ENCODE measurements at places on chromosomes 5 and 9.

DNA sequence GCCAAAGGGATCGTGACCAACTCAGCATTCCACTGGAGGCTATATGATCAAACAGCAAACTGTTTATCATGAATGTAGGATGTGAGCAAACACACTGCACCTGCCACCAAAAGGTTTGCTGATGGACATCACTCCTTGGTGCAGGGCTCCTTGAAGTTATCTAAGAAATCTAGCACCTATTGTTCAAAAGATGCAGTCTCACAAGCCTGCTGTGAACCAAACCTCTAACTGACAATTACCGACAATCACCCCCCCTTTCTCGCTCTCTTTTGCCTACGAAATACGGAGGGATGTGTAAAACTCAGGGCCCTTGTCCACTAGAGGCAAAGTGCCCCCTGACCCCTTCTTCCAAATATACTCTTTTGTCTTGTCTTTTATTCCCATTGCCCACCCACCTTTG is 2.5 kb upstream of the CLTA start:
- no peak for DNase-seq

GRCh38 chr5:110663525-110663924 is 62.9 kb downstream of the TMEM232 start:
- DNase-seq = no peak

DNA sequence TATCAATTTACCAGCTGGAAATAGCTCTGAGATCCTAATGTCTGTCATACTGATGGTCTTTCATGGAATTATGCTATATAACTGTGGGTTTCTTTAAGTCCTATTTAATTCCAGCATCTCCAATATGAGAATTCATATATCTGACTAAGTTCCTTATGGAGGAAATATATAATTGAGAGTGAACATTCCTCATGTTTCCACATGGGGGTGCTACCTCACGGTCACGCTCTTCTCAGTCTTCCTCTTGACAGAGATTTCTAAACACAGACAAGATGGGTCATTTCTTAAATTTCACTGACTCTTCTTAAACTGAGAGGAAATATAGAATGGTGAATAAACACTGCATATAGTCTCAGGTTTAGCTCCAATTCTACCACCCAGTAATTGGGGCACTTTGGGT is 212.1 kb downstream of the SLF1 start:
- no peak for DNase-seq

DNA sequence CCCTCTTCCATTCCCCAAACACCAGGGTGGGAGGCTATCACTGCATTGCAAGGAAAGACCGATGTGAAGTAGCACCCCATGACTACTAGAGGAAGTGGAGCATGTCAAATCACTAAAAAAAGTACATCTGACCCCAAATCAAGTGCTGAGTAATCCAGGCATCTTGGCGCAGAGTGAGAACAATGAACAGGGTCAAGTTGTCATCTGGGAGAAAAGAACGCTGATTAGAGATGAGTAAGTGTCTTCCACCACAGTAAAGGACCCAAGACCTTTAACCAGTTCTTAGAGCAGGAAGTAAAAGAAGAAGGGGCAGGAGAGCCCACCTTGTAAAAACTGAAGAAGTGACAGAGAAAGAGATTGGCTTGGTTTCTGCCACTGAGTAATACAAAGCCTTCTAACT is 75.0 kb upstream of the RAD23B start:
- no peak for DNase-seq

GRCh38 chr9:114366334-114367128 is 21.3 kb downstream of the AKNA start:
- DNase-seq = no peak

GRCh38 chr9:14321517-14322130 is 7.7 kb upstream of the NFIB start:
- DNase-seq = no peak

- no peak for DNase-seq
Observed at GRCh38 chr9:90967145-90967538, 165.5 kb downstream of the SYK start.

DNA sequence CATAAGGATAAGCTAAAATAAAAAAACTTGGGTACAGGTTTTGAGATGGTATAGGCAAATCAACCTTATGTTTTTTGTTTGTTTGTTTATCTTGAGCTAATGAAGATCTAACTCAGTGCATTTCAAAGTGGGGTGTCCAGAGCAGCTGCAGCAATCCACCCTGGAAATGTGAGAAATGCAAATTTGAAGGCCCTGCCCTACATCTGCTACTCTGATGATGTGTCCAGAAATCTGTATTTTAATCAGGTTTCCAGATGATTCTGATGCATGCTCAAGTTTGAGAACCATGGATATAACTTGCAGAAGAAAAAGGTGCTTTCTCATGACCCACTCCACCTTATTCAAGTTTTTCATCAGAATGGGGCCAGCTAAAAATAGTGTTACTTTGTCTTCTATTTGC is 467.0 kb downstream of the NTRK2 start:
- DNase-seq = no peak

DNA sequence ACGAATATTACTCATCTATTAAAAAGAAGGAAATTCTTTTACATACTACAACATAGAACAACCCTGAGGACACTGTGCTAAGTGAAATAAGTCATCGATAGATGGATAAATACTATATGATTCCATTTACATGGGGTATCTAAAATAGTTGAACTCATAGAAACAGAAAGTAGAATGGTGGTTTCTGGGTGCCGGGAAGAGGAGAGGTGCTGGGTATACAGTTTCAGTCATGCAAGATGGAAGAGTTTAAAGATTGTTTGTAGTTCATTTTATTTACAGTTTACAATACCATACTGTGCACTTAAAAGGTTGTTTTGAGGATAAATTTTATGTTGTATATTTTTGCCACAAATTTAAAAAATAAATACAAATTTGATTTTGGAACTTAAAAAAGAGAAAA is 267.5 kb upstream of the ITGA1 start:
- DNase-seq = no peak

DNA sequence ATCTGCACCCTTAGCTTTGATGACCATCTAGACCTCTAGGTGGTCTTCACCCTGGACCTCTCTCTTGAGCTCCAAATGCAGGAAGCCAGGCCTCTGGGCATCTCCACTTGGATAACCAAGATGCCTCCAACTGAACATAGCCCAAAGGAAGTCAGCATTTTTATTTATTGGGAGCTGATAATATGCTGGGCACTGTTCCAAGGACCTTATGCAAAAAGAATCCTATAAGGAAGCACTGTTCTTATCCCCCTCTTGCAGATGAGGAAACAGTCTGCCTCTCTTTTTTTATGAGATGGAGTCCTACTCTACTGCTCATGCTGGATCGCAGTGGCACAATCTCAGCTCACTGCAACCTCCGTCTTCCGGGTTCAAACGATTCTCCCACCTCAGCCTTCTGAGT is 219.9 kb downstream of the CDK5RAP2 start:
- no peak for DNase-seq

- no peak for DNase-seq
Observed at GRCh38 chr9:131474711-131475110, 28.0 kb upstream of the POMT1 start.

DNA sequence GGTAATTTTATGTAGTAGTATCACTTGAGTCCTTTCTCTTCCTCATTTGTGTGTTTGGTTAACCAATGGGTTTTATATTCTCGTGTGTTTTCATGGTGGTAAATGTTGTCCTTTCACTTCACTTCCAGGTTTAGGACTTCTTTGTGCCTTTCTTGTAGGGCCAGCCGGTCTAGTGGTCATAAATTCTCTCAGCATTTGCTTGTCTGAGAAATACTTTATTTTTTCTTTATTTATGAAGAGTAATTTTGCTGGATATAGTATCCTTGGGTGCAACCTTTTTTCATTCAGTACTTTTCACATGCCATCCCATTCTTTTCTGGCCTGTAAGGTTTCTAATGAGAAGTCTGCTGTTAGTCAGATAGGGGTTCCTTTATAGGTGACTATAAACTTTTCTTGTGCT is 107.1 kb downstream of the GNA14 start:
- no peak for DNase-seq

GRCh38 chr9:71355884-71356283 is 234.5 kb upstream of the TRPM3 start:
- DNase-seq = no peak

DNA sequence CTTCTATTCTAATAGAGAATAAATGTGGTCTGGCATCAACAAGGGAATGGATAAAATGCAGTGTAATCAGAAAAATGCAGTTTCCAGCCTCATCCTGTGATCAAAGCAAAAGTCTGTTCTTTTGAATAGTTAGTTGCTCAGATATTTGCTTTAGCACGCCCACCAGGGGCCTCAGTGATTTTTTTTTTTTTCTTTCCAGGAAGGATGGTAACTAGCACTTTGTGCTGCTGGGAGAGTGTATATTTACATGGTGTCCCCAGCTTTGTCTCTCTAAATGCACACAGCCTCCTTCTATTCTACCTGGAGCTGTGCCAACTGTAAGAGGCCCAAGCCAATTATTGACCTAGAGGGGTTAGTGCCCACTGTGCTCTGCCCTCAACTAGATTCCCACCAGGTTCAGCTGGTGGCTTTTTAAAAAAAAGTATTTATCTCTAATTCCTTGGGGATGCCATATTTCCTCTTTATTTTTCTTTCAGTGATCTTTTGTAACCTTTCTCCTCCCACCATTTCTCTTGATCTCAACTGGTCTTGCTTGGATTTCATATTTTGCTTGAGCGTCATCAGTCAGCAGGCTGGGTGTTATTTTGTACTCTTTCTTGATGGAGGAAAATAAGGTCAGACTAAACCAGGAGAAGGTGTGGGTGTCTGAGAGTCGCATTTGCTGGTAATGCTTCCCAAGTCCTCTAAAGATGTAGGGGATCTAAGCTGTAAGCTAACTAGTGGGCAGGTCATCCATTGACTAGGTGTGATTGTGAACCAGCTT is 193.0 kb upstream of the C9orf72 start:
- DNase-seq = no peak

GRCh38 chr5:177071666-177072385 is 14.9 kb upstream of the FGFR4 start:
- peak; percentile 13 for DNase-seq

- DNase-seq = no peak
Observed at GRCh38 chr5:177366528-177367322, 9.0 kb downstream of the RGS14 start.

DNA sequence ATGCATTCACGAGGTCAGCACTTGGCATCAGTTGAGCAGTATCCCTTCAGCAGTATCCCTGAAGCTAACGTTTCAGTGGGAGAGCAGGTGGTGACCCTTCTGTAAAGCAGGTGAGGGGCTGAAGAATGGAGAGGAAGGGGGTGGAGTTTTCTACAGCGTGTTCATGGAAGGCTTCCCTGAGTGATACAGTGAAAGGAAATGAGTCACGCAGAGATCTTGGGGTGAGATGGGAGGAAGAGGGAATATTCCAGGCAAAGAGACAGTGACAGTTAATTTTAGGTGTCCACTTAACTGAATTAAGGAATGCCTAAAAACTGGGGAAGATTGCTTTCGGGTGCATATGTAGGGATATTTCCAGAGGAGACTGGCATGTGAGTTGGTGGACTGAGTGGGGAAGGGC is 25.7 kb downstream of the TAS2R1 start:
- no peak for DNase-seq

DNA sequence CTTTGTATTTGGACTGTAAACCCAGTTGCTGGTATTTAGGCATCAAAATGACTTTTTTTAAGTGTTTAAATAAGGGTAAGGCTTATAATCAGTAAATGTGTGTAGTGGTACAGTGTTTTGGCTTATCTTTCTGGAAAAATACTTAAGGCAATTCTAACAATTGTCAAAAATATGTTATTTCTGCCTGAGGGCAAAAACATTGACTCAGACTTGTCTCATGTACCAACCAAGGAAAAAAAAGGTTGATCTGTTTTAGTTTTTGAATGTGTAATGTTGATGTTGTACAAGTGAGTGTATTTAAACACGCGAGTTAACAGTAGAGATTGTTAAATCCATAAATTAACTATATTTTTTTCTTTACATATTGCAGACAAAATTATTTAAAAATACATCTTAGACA is 277.8 kb upstream of the TYRP1 start:
- DNase-seq = no peak

GRCh38 chr5:176891331-176891958 is 7.7 kb downstream of the HK3 start:
- DNase-seq = no peak

DNA sequence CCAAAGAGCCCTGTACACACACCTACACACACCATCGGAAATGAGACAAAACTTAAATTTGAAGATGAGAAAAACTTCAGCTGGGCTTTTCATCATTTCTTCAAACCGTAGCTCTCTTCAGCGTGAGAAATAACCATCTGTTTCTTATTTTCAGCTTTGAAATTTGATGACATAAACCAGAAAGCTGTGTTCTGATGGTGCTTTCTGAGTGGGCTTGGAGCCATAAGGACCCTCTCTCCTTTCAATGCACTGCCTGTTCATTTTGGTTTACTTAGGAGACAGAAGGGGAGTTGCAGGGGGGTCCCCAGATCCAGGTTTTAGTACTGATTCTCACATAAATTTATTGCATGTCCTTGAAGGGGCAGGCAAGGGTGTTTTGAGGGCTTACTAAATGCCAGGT is 9.5 kb downstream of the FBXO10 start:
- no peak for DNase-seq

- DNase-seq = no peak
Observed at GRCh38 chr9:33024126-33024965, 727 bp upstream of the DNAJA1 start.

DNA sequence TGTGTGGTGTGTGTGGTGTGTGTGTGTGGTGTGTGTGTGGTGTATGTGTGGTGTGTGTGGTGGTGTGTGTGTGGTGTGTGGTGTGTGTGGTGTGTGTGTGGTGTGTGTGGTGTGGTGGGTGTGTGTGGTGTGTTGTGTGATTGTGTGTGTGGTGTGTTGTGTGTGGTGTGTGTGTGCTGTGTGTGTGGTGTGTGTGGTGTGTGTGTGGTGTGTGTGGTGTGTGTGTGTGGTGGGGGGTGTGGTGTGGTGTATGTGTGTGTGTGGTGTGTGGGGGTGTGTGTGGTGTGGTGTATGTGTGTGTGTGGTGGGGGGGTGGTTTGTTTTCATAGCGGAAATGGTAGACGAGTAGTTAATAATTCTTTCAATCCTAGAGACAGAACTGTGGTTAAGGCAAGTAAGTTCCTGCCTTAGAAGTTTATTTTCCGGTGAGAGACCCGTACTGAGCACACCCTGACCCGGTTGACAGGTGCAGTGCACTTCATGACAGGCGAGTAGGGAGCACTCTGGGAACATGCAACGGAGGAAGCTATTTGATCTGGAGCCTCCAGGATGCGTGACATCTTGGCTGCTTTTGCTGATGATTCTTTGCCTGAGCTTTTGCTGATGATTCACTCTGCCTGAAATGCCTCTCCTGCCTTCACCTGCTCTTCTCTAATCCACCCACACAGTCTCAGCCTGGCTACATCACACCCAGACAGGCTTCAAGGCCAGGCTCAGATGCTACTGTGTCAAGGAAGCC is 21.7 kb upstream of the FAT2 start:
- peak; percentile 31 for DNase-seq

Measured in NCI-H510A (cell line).